ENCODE measurements at places on chromosomes 11 and 22. TPM values are rescaled to one million over a fixed set of nuclear protein-coding genes. Genes with fewer than 3 reads are reported as not detected.

The PGA3 gene
- not detected for total RNA-seq

The SLC1A2 gene
- not detected for total RNA-seq

The ESRRA gene
- total RNA-seq = 40.5 TPM

The SORL1 gene
- total RNA-seq = 80.0 TPM

DNA sequence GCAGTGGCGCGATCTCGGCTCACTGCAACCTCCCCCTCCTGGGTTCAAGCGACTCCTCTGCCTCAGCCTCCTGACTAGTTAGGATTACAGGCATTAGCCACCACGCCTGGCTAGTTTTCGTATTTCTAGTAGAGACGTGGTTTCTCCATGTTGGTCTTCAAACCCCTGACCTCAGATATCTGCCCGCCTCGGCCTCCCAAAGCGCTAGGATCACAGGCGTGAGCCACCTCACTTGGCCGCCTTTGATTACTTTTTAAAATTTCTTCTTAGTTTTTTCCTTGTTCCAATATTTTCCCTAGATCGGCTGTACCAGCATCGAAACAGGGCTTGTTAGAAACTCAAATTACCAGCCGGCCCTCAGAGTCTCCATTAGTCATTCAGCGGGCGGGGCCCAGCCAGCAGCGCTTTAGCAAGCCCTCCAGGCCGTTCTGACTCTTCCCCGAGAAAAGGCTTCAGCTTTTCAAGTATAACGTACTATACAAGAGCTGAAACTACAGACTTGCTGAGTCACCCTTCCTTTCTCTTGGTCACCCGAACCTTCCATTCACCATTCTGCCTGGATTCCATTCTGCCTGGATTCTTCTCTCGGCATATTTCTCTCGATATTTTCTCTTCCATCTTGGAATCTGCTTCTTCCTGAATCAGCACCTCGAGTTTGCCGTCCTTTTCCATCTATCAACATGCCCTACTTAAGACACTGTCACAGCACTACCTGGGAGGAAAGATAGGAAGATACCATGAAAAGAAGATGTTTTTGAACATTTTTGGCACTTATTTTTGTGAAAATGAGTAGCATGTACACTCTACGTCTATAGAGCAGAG lies 6.7 kb upstream of the CAPRIN1 start:
- peak; percentile 44 for DNase-seq

- peak; percentile 23 for DNase-seq
These were observed 35.3 kb downstream of the BCR start for GRCh38 chr22:23215294-23216241.

DNA sequence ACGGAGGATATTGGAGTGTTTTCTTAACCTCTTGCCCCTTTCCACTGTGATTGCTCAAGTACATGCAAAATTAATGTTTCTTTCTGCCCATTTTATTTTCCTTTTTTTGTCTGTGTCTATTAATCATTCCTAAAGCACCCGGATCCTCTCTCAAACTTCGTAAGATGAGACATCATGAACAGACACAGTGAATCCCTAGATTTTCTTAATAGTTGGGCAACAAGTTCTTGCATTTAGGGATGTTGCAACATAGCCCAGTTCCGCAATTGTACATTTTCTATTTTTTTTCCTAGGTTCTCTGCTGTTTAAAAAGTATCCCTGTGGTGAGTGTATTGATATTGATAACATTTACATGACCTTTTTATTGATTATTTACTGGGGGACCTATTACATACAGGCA lies 2.9 kb downstream of the FAM111A start:
- DNase-seq = no peak

- no peak for DNase-seq
These were observed 71.8 kb downstream of the STIM1 start for GRCh38 chr11:3927129-3927796.

DNA sequence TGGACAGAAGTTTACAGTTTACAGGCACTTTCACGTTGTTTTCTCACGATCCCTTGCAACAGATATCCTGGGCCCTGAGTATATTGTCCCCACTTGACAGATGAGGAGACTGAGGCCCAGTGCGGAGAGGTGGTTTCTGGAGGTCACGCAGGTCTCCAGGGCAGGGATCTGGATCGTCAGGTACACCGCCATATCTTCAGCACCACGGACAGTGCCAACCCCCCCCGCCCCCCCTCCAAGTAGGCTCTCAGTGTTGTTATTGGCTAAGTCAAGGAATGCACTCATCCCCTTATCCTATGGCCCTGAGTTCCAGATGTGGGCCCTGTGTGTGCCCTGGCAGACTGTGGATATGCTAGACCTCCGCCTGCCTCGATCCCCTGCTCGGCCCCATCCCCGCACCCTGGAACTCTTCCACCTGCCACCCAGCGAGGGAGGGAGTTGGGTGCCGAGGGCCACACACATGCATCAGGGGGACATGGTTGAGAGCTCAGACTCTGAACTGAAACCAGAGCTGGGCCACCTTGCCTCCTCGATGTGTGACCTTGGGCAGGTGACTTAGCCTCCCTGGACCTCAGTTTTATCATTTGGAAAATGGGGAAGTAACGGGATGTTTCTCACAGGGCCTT lies 37.5 kb downstream of the MPPED1 start:
- DNase-seq = no peak

GRCh38 chr11:103441021-103441420 lies 331.8 kb downstream of the DYNC2H1 start:
- DNase-seq = no peak

- no peak for DNase-seq
These were observed 3.8 kb downstream of the IFITM5 start for GRCh38 chr11:295351-296170.

DNA sequence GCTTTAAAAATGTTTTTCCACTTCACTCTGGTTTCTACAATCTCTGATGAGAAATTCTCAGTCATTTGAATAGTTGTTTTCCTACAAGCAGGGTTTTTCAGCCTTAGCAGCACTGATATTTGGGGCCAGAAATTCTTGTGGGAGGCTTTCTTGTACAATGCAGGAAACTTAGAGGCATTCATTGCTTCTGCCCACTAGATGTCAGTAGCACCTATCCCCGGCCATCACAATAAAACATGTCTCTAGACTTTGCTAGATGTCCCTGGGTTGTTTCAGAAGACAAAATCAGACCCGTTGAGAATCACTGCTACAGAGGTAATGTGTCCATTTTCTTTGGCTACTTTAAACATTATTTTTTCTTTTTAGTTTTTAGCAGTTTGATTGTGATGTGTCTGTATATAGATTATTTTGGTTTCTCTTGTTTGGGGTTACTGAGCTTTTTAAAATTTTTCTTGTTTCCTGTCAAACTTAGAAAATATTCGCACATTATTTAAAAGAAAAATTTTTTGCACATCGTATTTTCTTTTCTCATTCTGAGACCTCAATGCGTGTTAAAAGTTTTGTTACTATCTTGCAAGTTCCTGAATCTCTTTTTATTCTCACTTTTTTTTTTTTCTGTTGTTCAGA lies 60.8 kb upstream of the CCDC179 start:
- peak; percentile 11 for DNase-seq
